ENCODE measurements at places on chromosomes 1 and 21.
A peak's percentile ranks its signal among the peaks of the same experiment; 100 is the strongest.

DNA sequence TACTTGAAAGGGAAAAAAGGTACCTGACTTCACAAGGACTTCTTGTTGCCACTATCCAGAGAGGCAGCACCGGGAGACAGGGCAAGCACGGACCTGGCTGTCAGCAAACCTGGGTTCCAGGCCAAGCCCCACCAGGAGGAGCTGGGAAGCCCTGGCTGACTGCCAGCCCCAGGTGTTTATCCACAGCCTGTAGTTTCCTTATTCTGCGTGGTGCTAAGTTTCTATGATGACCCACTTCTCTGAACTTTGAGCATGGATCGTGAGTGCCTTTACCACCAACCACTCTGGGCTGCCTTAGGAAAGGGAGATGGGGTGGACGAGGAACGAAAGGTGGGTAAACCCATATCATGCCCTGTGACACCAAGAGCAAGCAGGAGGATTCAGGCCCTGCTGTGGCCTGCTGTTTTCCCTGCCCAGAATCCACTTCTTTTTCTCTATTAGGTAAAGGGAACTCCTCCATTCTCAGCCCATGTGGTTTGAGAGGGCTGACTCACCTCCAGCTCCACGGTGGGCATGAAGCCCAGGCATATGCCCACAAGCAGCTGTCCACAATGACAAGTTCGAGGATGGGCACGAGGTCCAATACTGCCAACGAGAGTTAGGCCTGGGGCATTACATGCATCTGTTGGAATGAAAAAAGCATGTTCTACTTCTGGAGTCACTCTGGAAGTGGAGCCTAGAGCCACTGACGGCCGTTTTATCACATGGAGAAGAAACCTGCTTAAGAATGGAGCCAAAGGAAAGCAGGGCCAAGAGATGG is 20.3 kb downstream of the TSPAN2 start:
- no peak for DNase-seq

GRCh38 chr1:27445177-27445936 is 44.6 kb downstream of the WASF2 start:
- DNase-seq: no peak

DNA sequence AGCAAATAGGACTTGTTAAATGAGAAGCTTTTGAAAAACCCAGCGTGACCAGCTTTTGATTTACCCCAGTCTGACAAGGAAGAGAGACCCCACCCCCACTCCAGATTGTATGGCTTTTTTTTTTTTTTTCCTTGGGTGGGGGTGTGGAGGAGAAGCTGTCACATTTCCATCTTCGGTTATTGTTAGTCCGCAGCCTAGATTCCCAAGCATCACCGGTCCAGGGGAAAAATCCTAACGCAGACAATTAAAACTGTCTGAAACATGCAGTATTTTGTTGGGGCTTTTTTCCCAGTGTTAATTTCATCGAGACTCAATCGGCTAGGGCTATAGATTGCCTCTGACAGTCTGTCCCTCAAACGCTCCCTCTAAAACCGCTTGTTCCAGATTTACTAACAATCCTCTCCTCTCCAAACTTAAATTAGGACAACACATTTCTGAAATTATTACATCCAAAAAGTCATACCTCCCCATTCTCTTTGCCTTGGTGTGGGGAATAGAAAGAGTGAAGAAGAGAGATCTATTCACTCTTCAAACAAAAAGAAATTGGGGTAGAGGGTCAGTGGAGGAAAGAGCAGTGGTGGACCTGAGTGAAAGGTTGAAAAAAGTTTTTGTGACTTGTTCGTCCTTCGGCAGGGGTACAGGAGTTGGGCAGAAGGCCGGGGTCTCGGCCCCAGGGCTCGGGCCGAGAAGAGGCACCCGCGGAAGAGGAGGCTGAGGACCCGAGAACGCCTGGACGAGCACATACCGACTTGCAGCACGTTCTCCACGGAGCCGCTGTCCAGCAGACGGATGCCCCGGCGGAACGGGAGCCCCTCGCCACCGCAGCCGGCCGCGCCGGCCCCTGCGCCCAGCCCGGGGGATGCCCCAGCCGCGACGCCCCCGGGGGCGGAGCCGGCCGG is 1.1 kb downstream of the ZSWIM5 start:
- peak; percentile 1 for DNase-seq

- DNase-seq: no peak
These were observed 108.0 kb upstream of the ST6GALNAC5 start for GRCh38 chr1:76759171-76759860.

DNA sequence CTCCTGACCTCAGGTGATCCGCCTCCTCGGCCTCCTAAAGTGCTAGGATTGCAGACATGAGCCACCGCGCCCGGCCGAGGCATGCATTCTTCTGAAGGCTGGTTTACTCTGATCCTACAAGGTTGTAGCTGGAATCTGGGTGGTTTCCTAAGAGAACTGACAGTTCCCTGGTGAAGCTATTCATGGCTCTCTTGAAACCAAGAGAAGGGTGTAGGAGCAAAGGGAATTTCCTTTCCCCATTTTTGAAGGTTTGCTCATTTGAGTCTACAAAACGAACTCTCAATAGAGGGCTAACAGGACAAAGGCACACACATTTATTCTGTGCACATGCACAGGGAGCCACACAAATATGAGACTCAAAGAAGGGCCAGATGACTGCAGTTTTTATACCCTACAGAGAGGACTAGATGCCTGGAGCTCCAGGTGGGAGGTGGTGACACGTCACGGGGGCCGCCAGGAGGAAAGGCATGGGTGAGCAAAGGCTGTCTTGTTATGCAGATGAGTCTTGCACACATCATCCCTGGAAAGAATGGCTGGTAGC is 49.5 kb upstream of the ERRFI1 start:
- DNase-seq: no peak

- DNase-seq: no peak
These were observed 82.2 kb upstream of the AK4 start for GRCh38 chr1:65065524-65066418.

GRCh38 chr1:202247104-202247503 is 53.5 kb downstream of the LGR6 start:
- DNase-seq: no peak

- DNase-seq: no peak
These were observed 128.4 kb upstream of the SOD1 start for GRCh38 chr21:31530897-31531705.

Measured in activated CD4-positive, alpha-beta T cell treated with anti-CD3 and anti-CD28 coated beads, Interleukin-2, amount 50 U/mL, for 1 hour (primary cell).